Ammon's horn (tissue), 1 donor: ENCODE measurements at places on chromosomes 7 and 10.

GRCh38 chr10:4024027-4024426 lies 239.0 kb upstream of the KLF6 start:
- DNase-seq = no peak

DNA sequence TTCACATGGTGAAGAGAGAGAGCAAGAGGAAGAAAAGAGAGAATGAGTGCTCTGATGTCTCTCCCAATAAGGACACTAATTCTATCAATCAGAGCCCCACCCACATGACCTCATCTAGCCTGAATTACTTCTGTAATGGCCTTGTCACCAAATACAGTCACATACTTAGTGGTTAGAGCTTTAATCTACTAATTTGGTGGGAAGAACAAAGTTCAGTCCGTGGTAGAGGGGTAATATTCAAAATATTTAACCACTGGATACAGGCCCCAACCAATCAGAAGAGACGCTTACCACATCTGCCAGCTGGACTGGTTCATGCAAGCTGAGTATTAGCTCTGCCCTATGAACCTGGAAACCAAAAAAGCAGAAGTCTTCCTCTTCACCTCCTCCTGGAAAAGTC lies 336.3 kb upstream of the NFE2L3 start:
- no peak for DNase-seq

GRCh38 chr10:88459530-88459929 lies 123.6 kb downstream of the RNLS start:
- DNase-seq = no peak

- no peak for DNase-seq
These were observed 107.3 kb downstream of the ZMIZ1 start for GRCh38 chr10:79176052-79176501.

DNA sequence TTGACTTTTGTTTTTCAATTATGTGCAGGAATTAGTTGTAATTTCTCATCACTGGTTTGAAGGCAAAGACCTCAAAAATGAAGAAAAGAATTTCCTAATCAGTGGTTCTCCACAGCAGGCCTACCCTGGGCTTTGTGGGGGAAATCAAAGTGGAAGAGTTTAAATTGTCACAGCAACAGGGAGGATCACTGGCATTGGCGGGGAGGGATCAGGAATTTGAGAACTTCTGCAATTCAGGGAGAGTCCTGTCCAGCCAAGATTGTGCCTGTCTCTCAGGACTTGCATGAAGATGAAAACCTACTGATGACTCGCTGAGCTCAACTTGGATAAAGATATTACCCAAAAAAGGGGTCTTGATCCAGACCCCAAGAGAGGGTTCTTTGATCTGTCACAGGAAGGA lies 70.1 kb downstream of the HACD1 start:
- DNase-seq = no peak
